Activated naive CD4-positive, alpha-beta T cell (primary cell): ENCODE measurements at places on chromosomes 3 and 15.

DNA sequence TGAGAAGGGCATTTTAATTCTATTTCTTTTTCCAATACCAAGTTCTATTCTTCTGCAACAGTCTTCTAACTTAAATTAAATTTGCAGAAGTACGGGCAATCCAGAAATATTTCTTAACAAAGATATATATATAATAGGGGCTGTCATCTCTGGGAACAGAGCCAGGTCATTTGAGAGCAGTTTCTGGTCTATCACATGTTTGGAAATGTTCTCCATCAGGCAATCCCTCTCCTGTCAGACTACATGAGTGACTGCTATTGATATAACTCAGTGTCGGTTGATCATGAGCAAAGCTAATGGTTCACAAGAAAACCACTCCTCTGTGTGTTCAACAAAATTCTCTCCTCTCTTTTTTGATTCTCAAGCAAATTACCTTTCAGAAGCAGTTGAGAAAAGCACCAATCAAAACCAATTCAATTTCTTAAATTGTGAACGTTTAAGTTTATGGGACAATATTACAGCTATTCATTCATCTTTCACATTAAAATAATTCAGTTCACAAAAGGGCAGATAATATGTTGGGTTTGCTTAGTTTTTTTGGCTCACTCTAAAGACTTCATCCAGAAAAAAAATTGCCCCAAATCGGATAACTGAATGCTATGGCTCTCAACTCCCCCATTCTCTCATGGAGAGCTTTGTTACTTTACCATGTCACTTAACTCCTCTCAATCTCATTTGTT, 152.9 kb upstream of the TGFBR2 start:
- DNase-seq, result no peak

DNA sequence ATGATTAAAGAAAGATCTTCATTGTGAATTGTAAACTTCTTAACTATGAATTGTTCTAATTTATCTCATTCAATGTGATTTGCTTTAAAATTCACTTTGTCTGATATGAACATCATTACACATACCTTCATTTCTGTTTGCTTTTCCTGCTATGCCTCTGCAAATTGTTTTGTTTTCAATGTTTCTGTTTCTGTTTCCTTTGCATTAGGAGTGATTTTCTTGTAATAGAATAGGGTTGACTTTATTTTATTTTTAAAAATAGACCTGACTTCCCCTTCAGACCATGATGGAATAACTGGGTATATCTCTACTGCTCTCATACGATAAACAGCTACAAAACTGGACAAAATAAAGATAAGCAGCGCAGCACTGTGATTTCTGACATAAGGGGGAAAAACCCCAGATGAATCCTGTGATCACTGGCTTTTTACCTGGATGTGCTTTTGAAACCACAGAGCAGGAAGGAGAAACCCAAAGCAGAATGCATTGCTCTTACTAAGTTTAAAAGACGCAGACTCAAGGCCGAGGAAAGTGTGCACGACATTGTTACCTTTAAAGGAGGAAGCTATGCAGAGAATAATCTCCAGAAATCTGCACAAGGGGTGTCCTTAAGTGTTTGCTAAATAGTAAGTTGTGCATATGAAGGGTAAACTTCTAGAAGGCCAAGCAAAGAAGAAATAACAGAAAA, 420.2 kb downstream of the TBC1D5 start:
- no peak for DNase-seq

- no peak for DNase-seq
These were observed 16.6 kb upstream of the PLSCR5 start for GRCh38 chr3:146621723-146622122.

GRCh38 chr3:62088472-62089104, 284.8 kb downstream of the FEZF2 start:
- no peak for DNase-seq

GRCh38 chr3:70360979-70361760, 48.7 kb upstream of the MDFIC2 start:
- no peak for DNase-seq

DNA sequence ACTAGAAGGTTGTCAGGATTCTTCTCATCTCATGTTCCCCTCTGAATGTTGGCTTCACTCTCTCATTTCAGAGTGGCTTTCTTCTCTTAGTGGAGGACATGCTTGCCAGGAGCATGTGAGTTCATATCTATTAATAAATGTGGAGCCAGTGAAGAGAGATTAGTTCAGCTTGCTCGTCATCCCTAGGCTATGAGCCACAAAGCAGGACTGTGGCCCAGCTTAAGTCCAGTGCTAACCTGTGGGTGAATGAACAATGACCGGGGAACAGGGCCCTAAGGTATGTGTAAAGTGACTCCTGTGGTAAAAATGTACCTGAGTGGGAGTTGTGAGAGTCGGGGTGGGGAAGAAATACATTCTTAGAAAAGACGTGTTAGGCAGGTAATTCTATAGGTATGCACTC, 96.9 kb upstream of the TBL1XR1 start:
- no peak for DNase-seq

DNA sequence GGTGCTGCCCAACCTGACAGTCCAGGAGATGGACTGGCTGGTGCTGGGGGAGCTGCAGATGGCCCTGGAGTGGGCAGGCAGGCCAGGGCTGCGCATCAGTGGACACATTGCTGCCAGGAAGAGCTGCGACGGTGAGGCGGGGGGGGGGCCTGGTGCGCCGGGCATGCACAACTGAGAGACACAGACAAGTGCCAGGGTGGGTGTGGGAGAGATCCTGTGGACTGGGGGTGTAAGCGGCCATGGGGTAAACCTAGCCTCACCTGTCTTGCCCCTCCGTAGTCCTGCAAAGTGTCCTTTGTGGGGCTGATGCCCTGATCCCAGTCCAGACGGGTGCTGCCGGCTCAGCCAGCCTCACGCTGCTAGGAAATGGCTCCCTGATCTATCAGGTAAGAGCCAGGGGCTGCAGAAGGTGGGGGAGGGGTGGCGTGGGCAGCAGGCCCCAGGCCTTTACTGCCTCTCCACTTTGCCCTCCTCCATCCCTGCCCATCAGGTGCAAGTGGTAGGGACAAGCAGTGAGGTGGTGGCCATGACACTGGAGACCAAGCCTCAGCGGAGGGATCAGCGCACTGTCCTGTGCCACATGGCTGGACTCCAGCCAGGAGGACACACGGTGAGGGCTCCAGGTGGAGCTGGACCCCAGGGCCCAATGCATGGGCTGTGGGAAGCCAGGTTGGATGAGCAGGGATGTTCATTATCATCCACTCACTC, 3.3 kb downstream of the CHRD start:
- no peak for DNase-seq

- no peak for DNase-seq
These were observed 5.1 kb downstream of the ACAA1 start for GRCh38 chr3:38131621-38132369.

DNA sequence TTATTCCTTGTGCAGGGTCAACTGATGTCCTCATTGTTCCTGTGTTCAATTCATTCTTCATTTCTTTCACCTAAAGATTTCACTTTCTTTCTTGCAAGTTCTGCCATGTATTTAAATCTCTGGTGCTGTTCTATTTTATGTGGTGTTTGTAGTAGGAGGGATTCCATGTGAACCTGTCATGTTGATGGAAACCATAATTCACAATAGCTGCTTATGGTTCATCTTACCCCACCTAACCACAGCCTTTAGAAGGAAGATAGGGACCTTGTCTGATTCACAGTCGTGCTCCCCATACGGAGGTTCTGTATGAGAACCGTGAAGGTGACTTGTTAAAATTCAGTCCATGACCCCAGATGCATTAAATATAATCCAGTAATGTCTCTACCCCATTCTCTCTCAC, 21.9 kb downstream of the SLCO2A1 start:
- no peak for DNase-seq

DNA sequence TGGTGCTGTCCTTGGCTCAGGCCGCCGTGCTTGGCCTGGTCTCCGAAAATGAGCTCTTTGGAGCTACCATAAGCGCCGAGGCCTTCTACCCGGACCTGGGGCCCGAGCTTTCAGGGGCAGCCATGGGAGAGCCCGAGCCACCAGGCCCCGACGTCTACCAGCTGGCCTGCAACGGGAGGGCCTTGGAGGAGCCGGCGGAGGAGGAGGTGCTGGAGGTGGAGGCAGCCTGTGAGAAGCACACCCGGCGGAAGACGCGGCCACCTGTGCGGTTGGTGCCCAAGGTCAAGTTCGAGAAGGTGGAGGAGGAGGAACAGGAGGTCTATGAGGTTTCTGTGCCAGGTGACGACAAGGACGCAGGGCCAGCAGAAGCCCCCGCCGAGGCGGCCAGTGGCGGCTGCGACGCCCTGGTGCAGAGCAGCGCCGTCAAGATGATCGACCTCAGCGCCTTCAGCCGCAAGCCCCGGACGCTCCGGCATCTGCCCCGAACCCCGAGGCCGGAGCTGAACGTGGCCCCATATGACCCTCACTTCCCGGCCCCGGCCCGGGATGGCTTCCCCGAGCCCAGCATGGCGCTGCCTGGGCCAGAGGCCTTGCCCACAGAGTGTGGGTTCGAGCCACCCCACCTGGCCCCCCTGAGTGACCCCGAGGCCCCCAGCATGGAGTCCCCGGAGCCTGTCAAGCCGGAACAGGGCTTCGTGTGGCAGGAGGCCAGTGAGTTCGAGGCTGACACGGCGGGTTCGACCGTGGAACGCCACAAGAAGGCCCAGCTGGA, 34.9 kb downstream of the IDH2 start:
- no peak for DNase-seq

- no peak for DNase-seq
These were observed 50.5 kb downstream of the ANP32A start for GRCh38 chr15:68770216-68770615.

DNA sequence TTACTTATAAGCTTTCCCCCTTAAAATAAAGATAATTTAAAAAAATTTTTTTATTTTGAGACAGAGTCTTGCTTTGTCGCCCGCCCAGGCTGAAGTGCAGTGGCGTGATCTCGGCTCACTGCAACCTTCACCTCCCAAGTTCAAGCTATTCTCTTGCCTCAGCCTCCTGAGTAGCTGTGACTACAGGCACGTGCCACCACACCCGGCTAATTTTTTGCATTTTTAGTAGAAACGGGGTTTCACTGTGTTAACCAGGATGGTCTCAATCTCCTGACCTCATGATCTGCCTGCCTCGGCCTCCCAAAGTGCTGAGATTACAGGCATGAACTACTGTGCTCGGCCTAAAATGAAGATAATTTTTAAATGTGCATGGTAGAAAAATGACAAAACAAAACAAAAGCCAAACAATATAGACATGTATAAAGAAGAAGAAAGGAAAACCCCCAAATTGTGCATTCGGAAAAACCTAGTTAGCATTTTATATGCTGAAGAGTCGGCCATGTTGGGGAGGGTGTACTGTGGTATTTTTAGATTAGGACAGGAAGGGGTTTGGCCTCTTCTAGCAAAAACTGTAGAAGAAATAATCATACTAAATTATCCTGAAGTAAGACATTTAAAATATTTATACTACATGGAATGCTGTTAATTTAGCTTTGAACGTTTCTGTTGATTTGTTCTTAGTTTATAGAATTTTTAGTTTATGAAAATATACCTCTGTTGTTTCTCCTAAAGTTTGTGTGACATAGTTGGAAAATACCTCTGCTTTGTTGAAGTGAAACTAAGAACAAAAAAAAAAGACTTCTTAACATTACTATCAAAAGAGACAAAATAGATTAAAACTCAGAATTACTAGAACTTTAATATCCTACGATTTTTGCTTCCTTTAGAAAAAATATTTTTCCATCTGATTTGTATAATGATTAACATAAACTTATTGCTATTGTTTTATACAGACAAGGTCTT, 7.4 kb downstream of the APPL1 start:
- no peak for DNase-seq

GRCh38 chr3:195425849-195426248, 17.0 kb downstream of the ACAP2 start:
- DNase-seq, result no peak

- no peak for DNase-seq
These were observed 137.1 kb downstream of the SPATA16 start for GRCh38 chr3:173003956-173004355.
